NCI-H446 (cell line): ENCODE measurements at places on chromosomes 3 and 15.

DNA sequence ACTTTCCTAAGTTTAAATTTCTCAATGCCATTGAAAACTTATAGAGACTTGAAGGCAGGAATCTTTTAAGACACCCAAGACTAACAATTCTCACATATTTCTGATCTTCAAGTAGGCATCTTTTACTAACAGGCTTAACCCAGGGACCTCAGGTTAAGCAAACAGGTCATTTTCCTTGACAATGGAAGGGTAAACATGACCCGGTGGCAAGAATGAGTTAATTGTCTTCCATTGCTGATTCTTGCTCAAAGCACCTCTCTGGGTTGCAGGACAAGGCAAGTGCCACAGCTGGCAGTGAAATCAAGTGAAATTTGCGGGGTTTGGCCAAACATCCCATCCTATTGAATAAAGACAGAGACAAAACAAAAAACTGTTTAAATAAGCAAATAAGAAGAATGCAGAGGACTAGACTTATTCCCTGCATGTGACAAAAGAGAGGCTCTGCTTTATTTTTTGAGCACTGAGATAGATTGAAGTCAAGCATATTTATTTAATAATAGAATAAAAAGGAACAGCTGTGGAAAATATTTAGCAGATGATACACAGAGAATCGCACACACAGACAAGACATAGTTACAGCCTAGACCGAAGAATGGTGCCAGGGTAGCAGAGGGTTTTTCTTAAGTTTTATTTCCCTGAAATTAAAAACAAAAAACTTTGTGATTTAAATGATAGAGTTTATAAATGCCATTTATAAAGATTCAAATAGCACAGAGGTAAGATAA is 56.0 kb upstream of the MITF start:
- DNase-seq, result no peak

GRCh38 chr3:45763303-45763675 is 33.0 kb downstream of the SLC6A20 start:
- DNase-seq, result no peak

DNA sequence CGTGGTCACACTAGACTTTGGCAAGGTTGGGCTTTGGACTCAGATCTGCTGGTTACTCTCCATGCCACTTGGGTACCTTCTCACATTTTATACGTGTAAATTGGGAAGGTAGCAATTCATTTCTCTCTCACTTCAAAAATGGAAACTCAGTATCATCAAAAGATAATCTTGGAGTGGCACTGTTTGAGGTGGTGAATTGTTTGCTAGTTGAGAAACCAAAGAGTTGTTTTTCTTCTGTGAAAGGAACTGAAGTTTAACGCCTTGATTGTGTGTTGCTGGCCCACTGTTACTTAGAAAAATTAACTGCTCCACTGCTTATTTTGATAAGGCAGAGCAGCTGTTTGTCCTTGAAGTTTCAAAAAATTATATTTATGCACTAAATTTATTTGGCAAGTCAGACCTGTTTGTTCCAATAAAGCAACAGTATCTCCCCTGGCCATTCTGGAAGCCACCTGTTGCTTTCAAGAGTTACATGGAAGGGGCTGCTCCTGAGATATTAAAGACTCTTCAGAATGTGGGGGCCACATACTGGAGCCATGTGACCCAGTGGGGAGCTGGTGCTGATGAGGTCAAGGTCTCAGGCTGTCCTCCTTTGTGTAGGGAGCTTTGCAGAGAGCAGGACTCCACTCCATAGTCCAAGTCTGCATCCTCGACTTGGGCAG is 16.2 kb downstream of the PLCL2 start:
- no peak for DNase-seq

- no peak for DNase-seq
Observed at GRCh38 chr15:66675446-66675845, 26.6 kb upstream of the SMAD6 start.

GRCh38 chr3:69999140-70000027 is at the start of gene SAMMSON:
Gene SAMMSON, plus strand, starts transcription at chr3:69999733.
- no peak for DNase-seq

GRCh38 chr3:183198939-183199338 is 36.4 kb upstream of the LAMP3 start:
- DNase-seq, result no peak

DNA sequence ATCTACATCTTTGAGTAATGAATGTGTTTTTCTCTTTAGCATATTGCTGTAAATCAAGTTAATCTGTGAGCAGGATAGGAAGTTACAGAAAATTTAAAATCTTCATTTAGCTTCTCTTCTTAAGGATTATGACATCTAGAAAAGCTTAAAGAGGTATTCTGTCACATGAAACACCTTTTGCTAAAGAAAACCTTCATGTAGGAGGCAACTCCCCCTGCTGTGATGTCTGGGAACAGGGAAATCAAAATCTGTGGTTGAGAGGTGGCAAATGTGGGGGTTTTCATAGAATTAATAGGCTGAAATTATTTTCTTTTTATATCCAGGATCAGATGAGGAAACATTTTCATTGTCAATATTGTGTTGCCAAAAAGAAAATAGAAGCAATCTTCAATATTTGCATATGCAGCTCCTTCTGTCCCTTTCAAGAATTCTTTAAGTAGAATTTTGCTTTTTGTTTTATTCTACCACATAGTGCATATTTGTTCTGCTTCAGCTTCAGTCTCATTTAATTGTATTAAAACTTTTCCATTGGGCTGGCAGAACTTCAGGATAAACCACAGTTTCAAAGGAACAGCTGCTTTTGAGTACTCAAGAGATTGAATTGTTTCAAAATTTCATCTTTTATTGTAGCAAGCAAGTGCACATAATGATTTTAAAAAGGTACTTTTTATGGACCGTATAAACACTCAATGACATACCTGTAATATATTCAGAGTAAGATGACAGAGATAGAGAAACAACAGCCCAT is 128.4 kb downstream of the RAP2B start:
- no peak for DNase-seq

DNA sequence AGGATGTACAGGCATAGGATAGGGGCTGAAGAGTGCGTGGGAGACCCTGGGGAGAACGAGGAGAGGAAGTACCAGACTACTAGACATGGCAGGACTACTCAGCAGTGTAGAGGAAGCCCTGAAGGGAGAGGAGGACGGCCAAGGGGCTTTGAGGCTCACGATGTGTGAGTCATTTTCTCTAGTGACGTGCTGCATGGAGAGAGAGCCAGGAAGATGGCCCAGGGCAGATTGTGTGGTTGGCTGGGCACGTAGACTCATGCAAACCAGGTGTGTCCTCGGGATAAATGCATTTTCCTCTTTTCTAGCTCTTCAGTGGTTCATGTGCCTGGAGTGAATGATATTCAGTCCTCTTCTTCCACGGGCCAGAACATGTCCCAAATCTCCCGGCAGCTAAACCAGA is 115.0 kb upstream of the ABHD17C start:
- no peak for DNase-seq

GRCh38 chr3:124560666-124561215 is 169.5 kb upstream of the UMPS start:
- DNase-seq, result no peak

DNA sequence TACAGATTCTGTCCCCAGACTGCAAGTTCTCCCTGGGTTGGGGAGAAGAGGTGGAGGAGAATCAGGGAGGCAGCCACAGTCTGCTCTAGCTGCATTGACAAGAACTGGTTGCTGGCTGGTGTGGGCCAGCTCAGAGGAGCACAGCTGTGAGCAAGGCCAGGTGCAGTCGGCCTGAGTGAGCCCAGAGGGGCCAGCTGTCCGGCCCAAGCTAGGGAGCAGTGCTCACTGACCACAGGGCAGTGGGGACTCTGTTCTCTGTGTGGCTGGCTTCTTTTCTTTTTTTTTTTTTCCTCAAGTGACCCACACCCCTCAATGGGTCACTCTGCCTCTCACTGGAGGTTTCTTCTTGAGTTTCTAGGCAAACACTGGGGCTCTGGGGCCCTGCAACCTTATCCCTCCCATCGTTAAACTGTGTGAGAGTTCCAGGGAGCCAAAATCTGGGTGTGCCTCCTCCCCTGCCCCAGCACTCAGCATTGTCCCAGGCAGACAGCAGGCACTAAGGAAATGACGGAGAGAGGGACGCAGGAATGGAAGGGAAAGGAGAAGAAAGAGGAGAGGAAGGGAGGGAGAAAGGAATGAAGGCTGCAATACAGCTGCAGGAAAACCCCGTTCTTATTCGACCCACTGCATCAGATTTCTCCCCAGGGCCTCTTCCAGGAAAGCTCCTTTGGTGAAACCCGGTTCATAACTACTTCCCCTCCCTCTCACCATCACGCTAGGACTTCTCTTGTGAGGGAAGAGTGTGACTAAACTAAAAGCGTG is 37.7 kb upstream of the HES1 start:
- DNase-seq, result no peak

- DNase-seq, result no peak
Observed at GRCh38 chr3:54957711-54958110, 29.9 kb upstream of the LRTM1 start.

GRCh38 chr15:77464129-77464865 is 43.6 kb downstream of the HMG20A start:
- no peak for DNase-seq

DNA sequence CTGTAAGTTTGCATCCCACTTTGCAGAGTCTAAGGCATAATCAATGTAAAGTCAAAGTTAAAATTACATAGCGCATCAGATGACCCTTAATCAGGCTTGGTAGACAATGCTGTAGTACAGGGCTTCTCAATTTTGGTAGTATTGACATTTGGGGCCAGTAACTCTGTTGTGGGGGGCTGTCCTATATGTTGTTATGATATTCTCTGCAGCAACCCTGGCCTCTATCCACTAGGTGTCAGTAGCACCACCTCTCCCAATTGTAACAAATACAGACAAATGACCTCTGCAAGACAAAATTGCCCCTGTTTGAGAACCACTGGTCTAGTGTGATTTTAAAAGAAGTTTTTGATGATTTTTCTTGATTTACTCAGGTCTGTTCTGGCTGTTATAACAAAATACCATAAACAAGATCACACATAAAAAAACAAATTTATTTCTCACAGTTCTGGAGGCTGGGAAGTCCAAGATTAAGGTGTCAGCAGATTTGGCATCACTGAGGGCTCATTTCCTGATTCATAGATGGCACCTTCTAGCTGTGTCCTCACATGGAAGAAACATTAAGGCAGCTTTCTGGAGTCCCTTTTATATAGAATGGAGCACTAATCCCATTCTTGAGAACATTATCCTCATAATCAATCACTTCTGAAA is 37.6 kb upstream of the SLC9A9 start:
- peak; percentile 8 for DNase-seq

GRCh38 chr3:112805126-112805525 is 41.5 kb downstream of the CD200R1L start:
- no peak for DNase-seq

GRCh38 chr3:195197765-195198425 is 73.1 kb downstream of the XXYLT1 start:
- no peak for DNase-seq

GRCh38 chr3:32577581-32578556 is 7.2 kb upstream of the DYNC1LI1 start:
- no peak for DNase-seq

DNA sequence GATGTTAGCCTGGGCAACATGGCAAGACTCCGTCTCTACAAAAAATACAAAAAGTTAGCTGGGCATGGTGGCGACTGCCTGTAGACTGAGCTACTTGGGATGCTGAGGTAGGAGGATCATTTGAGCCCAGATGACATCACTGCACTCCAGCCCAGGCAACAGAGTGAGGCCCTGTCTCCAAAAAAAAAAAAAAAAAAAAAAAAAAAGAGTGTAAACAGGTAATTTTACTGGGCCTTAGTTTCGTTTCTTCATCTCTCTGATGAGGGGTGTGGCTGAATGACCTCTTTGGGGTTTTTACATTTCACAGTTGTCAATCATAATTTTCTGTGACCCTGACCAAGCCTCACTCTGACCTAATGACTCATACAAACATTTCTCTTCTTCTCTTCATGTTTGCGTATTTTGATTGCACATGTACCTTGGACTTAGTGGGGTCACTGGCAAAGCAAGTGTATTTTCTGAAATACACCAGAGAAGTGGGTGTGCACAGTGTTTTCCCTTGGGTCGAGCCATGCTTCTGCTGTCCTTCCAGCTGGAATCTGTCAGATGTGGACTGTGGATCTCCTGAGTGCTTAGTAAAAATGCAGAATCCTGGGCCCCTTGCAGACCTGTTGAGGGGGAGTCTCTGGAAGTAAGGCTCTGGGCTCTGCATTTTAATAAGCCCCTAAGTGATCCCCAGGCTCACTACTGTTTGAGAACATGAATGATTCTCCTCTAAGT is 140.5 kb downstream of the FNDC3B start:
- DNase-seq, result no peak

DNA sequence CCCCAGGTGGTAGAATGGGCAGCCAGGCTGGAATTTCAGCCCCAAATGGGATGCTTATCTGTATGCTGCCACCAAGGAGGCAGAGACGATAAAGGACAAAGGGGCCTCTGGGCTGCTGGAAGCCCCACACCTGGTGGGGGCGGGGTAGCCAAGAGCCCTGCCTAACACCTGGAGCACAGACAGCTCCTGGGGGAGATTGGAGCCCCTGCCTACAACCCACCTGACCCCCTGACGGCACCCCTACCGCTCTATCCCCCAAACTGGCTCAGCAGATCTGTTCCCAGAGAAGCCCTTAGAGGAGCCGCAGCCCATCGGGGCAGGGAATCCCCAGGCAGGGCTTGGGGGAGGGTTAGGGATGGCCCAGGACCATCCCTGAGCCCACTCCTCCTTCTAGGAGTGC is 15.8 kb upstream of the SEMA3F start:
- DNase-seq, result no peak

- DNase-seq, result no peak
Observed at GRCh38 chr15:71085809-71086208, 29.5 kb upstream of the THSD4 start.
